ENCODE measurements at places on chromosomes 4 and X. TPM values are rescaled to one million over a fixed set of nuclear protein-coding genes. Genes with fewer than 3 reads are reported as not detected.

DNA sequence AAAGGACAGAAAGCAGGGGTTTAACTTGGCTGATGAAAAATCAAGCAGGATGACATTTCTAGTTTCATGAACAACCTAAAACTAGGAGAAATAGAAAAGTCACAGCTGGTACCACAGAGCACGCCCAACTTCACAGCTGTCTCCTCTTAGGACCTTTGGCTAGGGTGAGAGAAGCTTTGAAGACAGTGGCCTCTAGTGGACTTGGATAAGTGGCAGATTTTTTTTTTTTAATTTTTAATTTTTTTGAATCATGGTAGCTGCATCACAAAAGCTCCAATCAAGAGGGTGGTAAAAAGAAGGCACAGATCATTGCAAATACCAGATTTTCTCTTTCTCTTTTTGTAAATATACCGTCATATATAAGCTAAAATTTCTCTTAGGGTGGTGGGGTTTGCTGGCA lies 20.2 kb upstream of the MAP3K15 start:
- no peak for DNase-seq

The TLL1 gene
- total RNA-seq, result 0.46 TPM

GRCh38 chr4:6049985-6050384 lies 31.8 kb upstream of the C4orf50 start:
- DNase-seq, result no peak

The SULT1B1 gene
- total RNA-seq, result 0.14 TPM

The ZIC3 gene
- 78.0 TPM for total RNA-seq

GRCh38 chrX:138669693-138670092 lies 41.8 kb downstream of the FGF13 start:
- DNase-seq, result no peak

- no peak for DNase-seq
Measured at GRCh38 chrX:115909017-115909416, 261.5 kb upstream of the AGTR2 start.

DNA sequence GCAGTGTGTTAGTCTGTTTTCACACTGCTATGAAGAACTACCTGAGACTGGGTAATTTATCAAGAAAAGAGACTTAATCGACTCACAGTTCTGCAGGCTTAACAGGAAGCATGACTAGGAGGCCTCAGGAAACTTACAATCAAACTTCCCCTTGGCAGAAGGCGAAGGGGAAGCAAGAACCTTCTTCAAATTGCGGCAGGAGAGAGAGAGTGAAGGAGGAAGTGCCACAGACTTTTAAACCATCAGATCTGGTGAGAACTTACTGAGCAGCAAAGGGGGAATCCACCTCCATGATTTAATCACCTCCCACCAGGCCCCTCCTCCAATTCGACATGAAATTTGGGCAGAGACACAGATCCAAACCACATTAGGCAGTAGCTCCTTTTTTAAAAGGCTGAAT lies 59.2 kb upstream of the LEF1 start:
- DNase-seq, result no peak

DNA sequence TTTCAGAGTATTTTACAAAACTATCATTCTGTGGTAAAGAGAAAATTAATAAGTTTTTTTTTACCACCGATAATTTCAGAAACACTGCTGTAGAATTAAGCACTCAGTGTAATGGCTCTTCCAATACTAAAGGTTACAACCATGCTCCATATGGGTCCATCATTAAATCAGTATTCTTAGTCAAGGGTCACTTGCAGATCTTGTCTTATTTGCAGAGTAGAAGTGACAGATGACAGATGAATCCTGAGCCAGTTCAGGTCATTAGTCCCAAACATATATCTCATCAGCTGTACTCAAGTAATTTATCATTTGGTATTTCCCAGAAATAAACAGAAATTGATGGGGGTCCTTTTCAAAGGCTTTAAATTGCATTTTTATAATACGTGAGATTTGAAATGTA lies 182.9 kb downstream of the CFAP47 start:
- no peak for DNase-seq

The VCX2 gene
- not detected for total RNA-seq

The ETDB gene
- total RNA-seq, result not detected

The NXF2B gene
- 0.18 TPM for total RNA-seq

- no peak for DNase-seq
Measured at GRCh38 chrX:16172391-16172790, 5.1 kb downstream of the MAGEB17 start.

- peak; percentile 8 for DNase-seq
Measured at GRCh38 chr4:1584498-1584897, 99.6 kb downstream of the FAM53A start.

DNA sequence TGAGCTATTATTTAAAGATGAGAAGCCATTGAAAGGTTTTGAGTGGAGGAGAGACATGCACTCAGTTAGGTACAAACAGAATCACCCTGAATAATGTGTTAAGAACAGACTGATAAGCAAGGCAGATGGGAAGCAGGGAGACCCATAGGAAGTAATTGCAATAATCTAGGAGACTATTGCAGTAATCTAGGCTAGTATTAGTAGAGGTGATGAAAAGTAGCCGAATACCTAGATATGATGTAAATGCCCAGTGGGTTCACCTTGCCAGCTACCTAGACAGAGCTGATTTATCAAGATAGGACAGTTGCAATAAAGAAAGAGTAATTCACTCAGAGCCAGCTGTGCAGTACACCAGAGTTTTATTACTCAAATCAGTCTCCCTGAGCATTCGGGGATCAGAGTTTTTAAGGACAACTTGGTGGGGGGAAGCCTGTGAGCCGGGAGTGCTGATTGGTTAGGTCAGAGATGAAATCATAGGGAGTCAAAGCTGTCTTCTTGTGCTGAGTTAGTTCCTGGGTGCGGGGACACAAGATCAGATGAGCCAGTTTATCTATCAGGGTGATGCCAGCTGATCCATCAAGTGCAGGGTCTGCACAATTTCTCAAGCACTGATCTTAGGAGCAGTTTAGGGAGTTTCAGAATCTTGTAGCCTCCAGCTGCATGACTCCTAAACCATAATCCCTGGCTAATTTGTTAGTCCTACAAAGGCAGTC lies 427.5 kb downstream of the RPA4 start:
- DNase-seq, result no peak

- DNase-seq, result no peak
Measured at GRCh38 chrX:79371640-79372039, 4.5 kb upstream of the ITM2A start.

The MAGEA11 gene
- not detected for total RNA-seq

- DNase-seq, result no peak
Measured at GRCh38 chr4:150090836-150091235, 12.6 kb downstream of the DCLK2 start.

The PNMA3 gene
- 5.8 TPM for total RNA-seq

The CSN1S1 gene
- not detected for total RNA-seq

The ATOH1 gene
- total RNA-seq, result 0.61 TPM

The RNF150 gene
- total RNA-seq, result 7.0 TPM

GRCh38 chrX:132425744-132426318 lies 63.0 kb downstream of the MBNL3 start:
- no peak for DNase-seq

- no peak for DNase-seq
Measured at GRCh38 chr4:109820563-109820962, 5.0 kb downstream of the GAR1 start.

GRCh38 chrX:13733506-13733905 lies 914 bp downstream of the TRAPPC2 start:
- DNase-seq, result no peak
